A549 treated with CORT108297 at 1 μM for 4 hours (cell line): ENCODE measurements at places on chromosomes 6 and 20. TPM values are rescaled to one million over a fixed set of nuclear protein-coding genes. Genes with fewer than 3 reads are reported as not detected.

CLVS2 gene
- 0.08 to 0.16 TPM (median 0.14 TPM) in 5 replicates for total RNA-seq

PDE10A gene
- total RNA-seq = 31.1 to 36.1 TPM (median 34.3 TPM) in 5 replicates

FANCE gene
- total RNA-seq = 2.8 to 3.5 TPM (median 3.3 TPM) in 5 replicates

SUPT3H gene
- 3.0 to 4.7 TPM (median 4.2 TPM) in 5 replicates for total RNA-seq

FNDC1 gene
- 0.04 to 0.09 TPM (median 0.06 TPM) in 5 replicates for total RNA-seq

TBXT gene
- not detected in 5 replicates for total RNA-seq

PRSS35 gene
- total RNA-seq = 0.05 to 0.14 TPM (median 0.07 TPM) in 5 replicates

BMP6 gene
- total RNA-seq = 13.6 to 21.2 TPM (median 19.1 TPM) in 5 replicates

NKX2-4 gene
- 0.03 to 0.05 TPM (median 0.05 TPM) in 3 of 5 replicates, not detected in the others for total RNA-seq

NQO2 gene
- total RNA-seq = 57.8 to 85.9 TPM (median 81.6 TPM) in 5 replicates

SYCP2 gene
- 0.35 to 0.60 TPM (median 0.50 TPM) in 5 replicates for total RNA-seq

CBLN4 gene
- not detected in 5 replicates for total RNA-seq

PPP1R14C gene
- 0.71 to 1.2 TPM (median 1.1 TPM) in 5 replicates for total RNA-seq
